ENCODE measurements at places on chromosomes 6 and 20. TPM values are rescaled to one million over a fixed set of nuclear protein-coding genes. Genes with fewer than 3 reads are reported as not detected.

Gene TMEM151B
- total RNA-seq: 0.11 TPM

DNA sequence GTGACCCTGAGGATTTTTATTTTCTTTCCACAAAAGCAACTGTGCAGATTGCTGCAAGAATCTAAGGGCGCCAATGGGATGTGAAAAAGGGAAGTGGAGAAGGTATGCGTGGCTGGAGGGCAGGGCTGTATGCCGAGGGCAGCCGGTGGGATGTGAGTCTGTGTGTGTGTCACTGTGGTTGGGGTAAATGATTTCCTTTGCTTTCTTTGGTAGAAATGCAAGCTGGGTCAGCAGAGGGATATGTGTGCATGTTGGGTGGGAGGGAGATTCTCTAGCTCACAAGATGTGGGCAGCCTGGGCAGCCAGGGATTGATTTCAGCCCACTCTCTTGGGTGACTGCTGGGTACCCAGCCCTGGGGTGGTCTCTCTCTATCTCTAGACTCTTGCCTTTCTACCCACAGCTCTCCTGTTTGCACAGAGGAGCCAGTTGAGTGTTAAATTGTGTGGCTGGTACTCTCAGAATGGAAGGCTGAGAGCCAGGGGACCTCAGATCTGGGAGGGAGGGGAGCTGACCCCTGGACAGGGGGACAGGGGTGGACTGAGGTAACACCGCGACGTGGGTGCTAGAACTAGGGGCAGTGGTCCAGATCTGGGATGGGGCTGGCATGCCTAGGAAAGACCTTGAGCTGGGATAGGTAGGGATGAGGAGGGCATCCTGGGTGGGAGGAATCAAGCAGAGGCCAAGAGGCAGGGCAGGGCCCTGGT lies 136.8 kb upstream of the RNF24 start:
- DNase-seq: no peak

Gene RAET1G
- total RNA-seq: 0.67 TPM

- no peak for DNase-seq
These were observed 69.9 kb upstream of the MYLIP start for GRCh38 chr6:16058929-16059345.

- DNase-seq: no peak
These were observed 86.4 kb upstream of the RIPOR2 start for GRCh38 chr6:25022140-25022553.

Gene ARFGEF2
- 68.3 TPM for total RNA-seq

Gene SNAI1
- 0.86 TPM for total RNA-seq

DNA sequence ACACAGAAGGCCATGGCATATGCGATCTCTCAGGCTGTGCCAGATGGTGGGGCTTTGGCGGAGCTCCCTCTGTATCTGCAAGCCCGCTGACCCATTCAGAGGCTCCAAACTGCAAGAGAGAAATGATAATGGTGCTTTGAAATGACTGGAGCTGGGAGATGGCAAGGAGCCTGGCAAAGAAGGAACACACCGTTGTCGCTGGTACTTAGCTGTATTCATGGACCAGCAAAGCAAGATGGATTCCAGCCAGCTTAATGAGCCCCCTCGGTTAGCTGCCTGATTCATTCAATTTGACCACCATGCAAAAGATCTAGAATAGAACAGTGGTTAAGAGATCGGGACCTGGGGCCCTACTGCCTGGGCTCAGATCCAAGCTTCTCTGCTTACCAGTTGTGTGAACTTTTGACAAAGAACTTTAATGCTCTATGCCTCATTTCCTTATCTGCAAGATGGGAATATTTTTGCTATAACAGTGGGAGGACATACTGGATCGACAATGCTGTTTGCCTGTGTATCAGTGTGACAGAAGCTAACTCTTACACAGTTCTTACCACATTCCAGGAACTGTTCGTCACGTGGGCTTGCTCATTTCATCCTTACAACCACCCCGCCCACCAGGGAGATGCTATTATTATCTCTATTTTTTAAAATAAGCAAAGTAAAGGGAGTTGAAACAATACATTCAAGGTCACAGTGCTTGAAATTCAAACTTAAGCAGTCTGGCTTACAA lies 317.8 kb upstream of the SULF2 start:
- no peak for DNase-seq

GRCh38 chr6:159119791-159120190 lies 49.4 kb upstream of the FNDC1 start:
- DNase-seq: no peak

DNA sequence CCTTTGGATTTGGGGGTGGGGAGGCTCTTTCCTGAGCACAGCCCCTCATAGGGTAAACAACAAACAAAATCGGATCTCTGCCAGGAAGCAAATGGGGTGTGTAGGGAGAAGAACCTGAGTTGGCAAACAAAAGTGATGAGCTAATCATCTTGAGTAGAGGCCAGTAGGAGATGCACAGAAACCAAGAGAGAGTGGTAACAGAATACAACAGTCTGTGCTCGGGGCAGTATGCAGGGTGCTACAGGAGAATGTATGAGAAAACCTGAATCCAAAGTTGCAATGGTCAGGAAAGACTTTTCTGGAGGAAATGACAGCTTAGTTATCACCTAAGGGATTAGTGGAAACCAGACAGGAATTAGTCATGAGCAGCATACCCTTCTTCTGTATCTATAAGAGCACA lies 177.8 kb downstream of the CDKAL1 start:
- no peak for DNase-seq

Gene TNFAIP3
- total RNA-seq: 4.8 TPM

Gene ZBTB2
- total RNA-seq: 7.7 TPM

Gene GNAS-AS1
- total RNA-seq: 0.11 TPM

DNA sequence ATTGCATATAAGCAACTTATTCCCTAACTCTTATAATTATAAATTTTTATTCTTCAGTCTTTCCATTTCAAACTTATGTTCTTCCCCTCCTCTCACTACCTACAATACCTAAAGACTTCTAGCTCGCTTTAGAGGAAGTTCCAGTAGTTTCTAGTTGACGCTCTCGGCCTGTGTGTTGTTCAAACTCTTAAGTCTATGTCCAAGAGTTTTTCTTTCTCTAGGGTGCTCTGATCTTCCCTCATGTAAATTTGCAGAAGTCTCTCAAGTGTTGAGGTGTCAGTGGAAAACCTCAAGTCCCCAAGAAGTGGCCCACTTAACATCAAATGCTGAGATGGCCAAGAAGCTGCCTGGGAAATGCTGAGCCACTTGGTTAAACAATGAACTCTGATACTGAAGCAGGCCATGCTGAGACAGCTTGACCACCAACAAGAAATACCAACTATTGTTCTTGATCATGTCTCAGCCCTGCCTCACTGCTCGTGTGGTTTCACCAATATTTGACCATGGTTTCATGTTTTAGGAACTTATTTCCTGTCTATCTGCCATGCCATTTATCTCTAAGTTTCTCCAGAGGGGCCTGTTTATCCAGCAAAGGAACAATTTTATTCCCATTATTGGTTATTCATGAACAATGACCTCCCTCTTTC lies 100.9 kb upstream of the TCF21 start:
- no peak for DNase-seq

DNA sequence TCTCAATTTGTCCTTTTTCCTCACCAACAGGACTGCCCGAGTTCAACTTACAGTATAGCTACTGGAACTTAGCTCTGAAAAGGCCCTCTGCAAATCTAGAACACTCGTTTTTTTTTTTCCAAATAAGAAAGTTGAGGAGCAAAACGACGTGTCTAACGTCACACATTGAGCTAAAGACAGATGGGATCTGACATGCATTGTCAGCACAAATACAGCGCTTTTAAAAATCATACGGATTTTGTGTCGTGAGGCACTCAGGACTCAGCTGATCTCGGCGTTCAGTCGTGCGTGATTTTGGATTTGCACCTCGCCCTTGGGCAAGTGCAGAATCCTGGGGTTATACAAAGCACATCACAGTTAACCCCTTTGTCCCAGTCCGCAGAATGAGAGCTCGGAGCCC lies 94.7 kb upstream of the ZNF322 start:
- no peak for DNase-seq

GRCh38 chr6:149907317-149907716 lies 9.4 kb upstream of the RAET1E start:
- DNase-seq: no peak

DNA sequence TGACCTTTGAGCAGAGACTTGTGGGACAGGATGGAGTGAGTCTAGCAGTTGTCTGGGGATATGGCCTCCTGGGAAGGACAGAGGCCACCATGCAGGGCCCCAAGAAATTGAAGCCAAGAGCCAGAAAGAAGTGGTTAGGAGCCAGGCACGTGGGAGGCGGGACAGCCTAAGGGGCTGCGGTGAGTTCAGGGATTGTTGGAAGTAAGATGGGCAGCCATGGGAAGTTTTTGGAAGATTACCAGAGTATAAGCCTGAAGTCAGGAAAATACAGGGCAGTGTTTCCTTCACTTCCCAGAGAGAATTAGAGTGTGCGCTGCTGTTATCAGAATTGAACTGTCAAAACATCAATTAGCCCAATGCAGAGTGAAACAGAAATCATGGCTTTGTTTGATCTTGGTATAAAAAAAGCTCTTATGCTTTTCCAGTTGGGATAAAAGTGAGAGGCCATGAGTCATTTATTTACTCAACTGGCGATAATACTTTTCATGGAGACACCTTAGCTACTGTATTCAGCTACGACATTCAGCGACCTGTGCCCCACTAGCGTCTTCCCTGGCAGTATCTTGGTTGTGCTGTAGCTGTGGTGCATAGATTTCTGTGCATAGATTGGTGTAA lies 66.9 kb downstream of the PHACTR2 start:
- DNase-seq: no peak

DNA sequence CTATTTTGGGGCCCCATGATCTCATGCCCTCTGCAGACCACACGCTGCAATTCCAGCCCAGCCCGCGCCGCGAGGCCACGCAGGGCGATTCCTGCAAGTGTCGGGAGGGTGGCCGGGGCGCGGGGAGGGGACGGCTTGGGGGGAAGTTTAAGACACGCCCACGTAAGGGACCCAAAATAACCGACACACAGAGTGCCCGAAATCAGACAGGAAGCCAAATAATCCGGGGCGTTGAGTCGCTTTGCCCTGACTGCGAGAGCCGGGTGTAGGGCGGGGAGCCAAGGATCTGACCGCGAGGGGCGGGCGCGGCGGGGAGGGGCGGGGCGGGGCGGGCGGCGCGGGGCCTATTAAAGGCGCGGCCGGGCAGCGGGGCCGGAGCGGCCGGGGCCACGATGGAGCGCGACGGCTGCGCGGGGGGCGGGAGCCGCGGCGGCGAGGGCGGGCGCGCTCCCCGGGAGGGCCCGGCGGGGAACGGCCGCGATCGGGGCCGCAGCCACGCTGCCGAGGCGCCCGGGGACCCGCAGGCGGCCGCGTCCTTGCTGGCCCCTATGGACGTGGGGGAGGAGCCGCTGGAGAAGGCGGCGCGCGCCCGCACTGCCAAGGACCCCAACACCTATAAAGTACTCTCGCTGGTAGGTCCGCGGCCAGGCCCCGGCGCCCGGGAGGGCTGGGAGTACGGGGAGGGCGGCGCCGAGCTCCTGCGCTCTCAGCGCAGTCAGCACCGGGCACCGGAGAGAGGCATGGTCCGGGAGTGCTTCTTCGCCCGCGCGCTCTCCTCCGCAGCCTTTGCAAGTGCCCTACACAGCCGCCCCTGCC lies at the start of gene ENPP1:
ENPP1 (plus strand) TSS at position 377 of the 816 bp plus-strand sequence; CDS start at position 393, 16 bp downstream.
- no peak for DNase-seq

GRCh38 chr6:149885888-149886287 lies 12.0 kb downstream of the RAET1E start:
- no peak for DNase-seq

Gene ATP6V1G2
- 0.59 TPM for total RNA-seq

GRCh38 chr6:31446481-31446880 lies 43.1 kb downstream of the MICA start:
- no peak for DNase-seq

Gene NKAPL
- total RNA-seq: 1.2 TPM

GRCh38 chr6:1591243-1591642 lies 18.5 kb upstream of the FOXC1 start:
- DNase-seq: no peak

Gene TOX2
- total RNA-seq: 2.4 TPM

DNA sequence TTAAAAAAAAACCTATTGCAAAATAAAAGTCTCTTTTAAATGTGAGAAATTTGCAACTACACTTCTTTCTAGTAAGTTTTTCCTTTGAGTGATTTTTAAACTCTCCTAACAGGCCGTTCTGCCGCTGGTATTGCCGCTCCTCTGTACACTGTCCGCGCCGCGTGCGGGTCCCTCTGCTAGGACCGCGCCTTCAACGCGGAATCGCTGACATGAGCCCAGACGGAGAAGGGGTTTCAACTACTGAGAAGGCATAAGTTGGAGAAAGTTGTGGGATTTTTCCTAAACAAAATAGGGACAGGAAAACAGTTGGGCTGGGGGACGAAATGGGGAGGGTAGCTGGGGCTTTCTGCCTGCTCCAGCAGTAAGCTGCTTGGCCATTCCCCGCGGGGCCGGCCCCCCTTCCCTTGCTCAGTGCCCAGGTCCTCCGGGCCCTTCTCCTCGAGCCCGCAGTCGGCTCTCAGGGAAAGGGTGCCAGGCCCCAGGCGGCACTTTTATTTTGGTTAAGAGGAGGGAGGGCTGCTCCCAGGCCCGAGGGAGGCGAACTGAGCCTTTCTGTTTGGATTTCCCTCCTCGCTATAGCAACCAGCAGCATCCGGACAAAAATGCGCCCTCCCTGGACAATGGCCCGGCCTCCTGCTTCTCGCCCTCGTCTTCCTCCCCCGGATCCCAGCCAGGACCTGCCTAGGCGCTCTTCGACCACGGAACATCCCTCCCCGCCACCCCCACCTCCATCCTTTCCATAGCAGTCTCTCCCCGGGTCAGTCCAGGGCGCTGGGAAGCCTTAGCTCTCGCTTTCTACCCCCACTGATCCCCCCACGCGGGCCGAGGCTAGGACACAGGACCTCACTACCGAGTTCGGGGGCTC lies 6.8 kb upstream of the POU3F2 start:
- DNase-seq: no peak

- no peak for DNase-seq
These were observed 108.2 kb downstream of the SOBP start for GRCh38 chr6:107598091-107598490.

GRCh38 chr6:149060985-149061760 lies 256.3 kb upstream of the TAB2 start:
- no peak for DNase-seq

DNA sequence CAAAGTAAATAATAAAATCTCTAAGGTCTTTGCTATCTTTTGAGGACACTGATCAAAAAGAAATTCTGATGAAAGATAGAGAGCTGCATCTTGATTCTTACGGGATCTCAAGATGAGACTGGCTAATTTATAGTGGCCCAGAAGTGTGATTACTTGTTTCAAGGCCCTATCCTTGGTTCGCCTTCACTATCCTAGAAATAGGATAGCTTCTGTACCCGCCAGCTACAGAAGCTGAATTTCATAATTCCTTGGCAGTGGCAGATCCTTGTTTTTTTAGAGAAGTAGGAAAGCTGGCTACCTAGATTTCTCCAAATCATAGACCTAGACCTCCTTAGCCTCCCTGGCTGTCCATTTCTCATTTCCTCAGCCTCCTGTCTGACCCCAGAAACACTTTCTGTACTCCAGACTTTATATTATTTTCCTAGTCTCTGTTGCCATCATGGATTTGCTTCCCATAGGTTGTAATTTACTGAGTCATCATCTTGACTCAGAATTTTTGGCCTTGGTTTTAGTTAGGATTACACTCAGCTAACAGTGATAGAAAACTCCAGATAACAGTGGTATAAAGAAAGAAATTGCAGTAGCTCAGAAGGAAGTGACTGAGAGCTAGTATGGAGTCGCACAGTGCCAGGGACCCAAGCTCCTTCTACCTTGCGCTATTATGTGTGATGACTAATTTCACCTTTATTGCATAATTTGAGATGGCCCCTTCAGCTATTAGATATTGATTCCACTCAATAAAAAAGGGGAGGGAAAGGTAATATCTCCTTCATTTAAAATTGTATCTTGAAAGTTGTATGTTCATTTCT lies 27.7 kb downstream of the PHF3 start:
- peak; percentile 19 for DNase-seq

- no peak for DNase-seq
These were observed 141.2 kb upstream of the ATXN1 start for GRCh38 chr6:16902502-16902901.

Gene RPS10
- 1,161 TPM for total RNA-seq

Gene STMND1
- total RNA-seq: not detected

Measured in pulmonary artery endothelial cell (primary cell).